ENCODE measurements at places on chromosomes 2 and 18. TPM values are rescaled to one million over a fixed set of nuclear protein-coding genes. Genes with fewer than 3 reads are reported as not detected.

RBM43 gene
- 0.96 TPM for total RNA-seq

ONECUT2 gene
- total RNA-seq: 0.11 TPM

SLC66A3 gene
- 52.6 TPM for total RNA-seq

POTEC gene
- total RNA-seq: not detected

- peak; percentile 73 for DNase-seq
Observed at GRCh38 chr2:219178377-219179175, 501 bp downstream of the RETREG2 start.

All from ascending aorta (tissue), 2 donors.